GM13977 (cell line): ENCODE measurements at places on chromosomes 2 and 18.

GRCh38 chr2:217356781-217357180 lies 496.9 kb upstream of the TNP1 start:
- DNase-seq, result no peak

DNA sequence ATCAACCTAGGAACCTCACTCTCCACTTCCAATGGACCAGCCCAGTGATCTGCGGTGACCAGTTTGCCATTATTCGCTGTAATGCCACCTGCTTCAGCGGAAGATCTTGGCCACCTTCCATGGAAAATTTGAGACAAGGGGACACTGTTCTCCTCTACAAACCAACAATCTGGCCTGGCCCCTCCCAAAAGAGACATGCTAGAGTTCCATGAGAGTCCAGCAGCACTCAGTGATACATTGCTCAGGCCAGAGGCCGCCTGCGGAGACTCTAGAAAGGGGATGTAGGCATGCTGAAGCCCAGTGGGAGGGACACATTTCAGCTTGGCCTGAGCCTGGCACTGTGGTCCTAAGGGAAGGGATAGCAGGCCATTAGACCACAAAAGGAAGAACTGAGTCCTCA lies 58.3 kb downstream of the COL6A3 start:
- no peak for DNase-seq

DNA sequence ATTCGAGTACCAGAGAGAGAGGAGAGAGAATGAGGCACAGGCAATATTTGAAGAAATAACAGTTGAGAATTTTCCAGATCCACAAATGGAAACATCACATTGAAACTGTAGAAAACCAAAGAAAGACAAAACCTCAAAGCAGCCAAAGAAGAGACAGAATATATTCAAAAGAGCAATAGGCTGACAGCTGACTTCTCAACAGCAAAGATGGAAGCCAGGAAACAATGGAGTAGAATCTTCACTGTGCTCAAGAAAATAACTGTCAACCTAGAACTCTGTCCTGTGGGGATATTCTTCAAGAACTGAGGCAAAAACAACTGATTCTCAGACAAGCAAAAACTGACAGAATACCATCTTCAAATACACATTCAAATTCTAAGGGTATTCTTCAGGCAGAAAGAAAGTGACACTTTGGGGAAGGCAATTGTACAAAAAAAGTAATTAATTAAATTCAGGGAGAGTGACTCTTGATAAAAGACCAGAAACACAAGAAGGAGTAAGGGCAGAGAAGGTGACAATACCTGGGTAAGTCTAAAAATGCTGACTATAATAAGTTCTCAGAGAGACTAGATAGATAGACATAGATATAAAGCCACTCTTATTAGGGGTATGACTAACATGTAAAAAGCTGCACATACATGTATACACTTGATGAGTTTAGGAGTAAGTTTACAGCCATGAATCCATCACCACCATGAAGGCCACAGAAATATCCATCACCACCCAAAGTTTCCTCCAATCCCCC lies 25.6 kb downstream of the ANKMY1 start:
- no peak for DNase-seq

DNA sequence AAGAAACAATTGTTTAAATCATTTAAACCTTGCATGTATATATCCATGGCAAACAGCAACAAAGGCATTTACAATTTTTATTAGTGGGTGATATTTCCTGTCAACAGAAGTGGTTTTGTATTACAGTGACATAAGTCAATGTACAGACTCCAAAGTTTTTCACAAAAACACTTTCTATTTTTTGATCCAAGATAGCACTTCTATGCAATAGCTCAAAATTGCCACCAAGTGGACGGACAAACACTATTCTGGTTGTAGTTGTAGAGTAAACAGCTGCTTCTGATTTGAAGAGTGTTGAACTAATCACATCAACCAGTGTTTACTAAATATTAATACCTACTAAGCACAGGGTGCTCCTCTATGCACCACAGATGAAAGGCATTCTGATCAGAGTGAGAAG lies 421.4 kb downstream of the NCKAP5 start:
- DNase-seq, result no peak

DNA sequence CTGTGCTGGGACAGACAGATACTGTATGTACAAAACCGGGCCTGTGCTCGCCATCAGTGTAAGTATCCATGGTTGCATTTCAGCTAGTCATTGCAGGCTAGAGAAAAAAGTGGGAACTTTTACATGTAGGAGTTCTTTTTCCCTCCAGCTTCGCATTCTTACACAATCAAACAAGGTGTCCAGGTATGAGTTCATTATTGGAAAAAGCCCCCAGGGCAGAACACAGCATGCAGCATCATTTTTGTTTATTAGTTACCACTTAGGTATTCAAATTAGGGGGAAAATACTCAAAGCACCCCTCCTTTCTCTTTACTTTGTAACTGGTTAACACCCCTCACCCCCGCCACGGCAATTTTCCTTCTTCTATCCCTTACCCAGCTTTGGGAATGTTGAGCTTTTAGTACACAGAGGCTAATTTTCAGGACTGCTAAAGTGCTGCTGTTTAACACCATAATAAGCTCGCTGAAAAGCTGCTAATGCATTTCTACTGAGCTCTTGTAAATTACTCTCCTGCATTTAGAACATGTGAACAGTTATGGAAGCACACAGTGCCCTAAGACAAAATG lies 13.6 kb downstream of the UPP2 start:
- DNase-seq, result no peak

GRCh38 chr2:232502911-232503808 lies 15.5 kb upstream of the ECEL1 start:
- peak; percentile 54 for DNase-seq

- DNase-seq, result no peak
Observed at GRCh38 chr2:44110444-44110843, 58.2 kb upstream of the PPM1B start.

- no peak for DNase-seq
Observed at GRCh38 chr2:168432565-168433186, 23.4 kb upstream of the CERS6 start.

DNA sequence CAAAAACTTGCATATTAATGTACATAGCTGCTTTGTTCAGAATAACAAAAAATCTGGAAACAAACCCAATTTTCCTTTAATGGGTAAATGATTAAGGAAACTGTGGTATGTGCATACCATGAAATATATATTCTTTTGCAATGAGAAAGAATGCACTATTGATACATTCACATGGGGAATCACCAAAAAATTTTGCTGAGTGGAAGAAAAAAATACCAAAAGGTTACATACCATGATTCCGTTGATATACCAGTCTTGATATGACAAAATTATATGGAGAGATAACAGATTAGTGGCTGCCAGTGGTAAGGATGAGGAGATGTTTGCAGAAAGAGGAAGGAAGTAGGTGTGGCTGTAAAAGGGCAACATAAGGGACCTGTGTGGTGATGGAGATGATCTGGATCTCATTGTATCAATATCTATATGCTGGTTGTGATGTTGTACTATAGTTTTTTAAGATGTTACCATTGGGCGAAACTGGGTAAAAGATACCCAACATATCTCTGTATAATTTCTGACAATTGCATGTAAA lies 54.6 kb upstream of the BCL2L11 start:
- DNase-seq, result no peak

GRCh38 chr2:134079373-134079772 lies 174.5 kb upstream of the MGAT5 start:
- DNase-seq, result no peak

DNA sequence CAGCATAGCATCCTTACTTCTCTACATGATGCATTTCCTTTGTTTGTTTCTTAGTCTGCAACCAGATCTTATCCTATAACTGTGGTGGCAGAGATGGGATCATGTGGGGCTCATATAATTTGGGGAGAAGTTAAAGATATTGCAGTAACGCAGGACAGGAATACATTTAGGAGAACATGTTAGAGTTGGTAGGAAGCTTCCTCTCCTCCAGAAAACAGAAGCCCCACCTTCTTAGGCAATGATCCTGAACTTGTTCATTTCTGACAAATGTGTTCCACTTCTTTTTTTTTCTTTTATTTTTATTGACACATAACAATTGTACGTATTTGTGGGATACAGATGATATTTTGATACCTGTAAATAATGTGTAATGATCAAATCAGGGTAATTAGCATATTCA lies 99.9 kb downstream of the VSNL1 start:
- no peak for DNase-seq

DNA sequence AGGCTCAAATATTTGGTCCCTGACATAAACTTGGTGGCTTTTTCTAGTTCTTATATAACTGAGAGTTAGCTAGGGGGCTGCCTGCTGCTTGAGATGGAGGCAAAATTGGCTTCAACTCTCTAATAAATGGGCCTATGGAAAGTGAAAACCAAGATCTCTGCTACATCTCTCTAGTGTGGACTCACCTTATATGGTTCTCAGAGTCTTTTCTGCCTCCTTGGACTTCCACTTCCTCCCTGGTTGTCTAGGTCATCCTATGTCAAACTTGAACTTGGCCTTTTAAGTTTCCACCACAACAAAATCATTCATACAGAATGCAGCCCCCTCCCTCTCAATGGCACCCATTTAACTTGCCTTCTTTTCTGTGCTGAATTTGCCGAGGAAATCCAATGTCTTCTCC lies 23.9 kb upstream of the ARHGAP25 start:
- DNase-seq, result no peak

- DNase-seq, result no peak
Observed at GRCh38 chr2:155125585-155126230, 427.2 kb downstream of the KCNJ3 start.

- DNase-seq, result no peak
Observed at GRCh38 chr2:216236486-216236885, 127.3 kb downstream of the XRCC5 start.

- DNase-seq, result no peak
Observed at GRCh38 chr2:170405326-170405725, 227.4 kb downstream of the MYO3B start.

GRCh38 chr18:34219651-34220050 lies 5.1 kb downstream of the NOL4 start:
- no peak for DNase-seq

- DNase-seq, result no peak
Observed at GRCh38 chr2:43267381-43267780, 41.0 kb upstream of the ZFP36L2 start.

DNA sequence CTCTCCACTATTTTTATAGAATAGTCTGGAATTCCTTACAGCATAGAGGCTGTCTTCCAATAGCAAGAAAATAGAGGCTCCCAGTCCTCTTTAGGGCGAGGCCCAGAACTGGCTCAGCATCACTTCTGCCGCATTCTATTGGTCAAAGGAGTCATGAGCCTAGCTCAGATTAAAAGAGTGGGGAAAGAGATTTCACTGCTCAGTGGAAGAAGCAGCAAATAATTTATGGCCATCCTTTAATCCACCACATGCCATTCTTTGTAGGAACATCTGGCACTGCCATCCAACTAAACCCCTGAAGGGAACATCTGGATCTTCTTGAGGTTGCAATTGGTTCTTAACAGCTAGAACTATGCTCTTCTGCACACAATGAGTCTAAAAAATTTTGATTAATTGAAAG lies 43.4 kb upstream of the NEUROD1 start:
- DNase-seq, result no peak

DNA sequence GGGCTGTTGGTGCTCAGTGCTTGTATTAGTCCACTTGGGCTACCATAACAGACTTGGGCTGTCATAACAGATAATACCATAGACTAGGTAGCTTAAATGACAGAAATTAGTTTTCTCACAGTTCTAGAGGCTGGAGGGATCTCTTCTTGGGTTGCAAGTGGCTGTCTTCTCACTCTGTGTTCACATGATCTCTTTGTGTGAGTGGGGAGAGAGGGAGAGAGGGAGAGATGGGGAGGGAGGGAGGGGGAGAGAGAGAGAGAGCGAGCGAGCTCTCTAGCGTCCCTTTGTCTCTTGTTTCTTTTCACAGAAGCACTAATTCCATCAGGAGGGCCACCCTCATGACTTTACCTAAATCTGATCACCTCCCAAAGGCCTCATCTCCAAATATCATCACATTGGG lies 4.5 kb upstream of the XRCC5 start:
- DNase-seq, result no peak

GRCh38 chr2:27717070-27717795 lies 53.5 kb downstream of the SLC4A1AP start:
- DNase-seq, result no peak

GRCh38 chr18:54776282-54776977 lies 51.8 kb upstream of the RAB27B start:
- peak; percentile 9 for DNase-seq

GRCh38 chr18:25229081-25229480 lies 122.9 kb downstream of the ZNF521 start:
- no peak for DNase-seq

DNA sequence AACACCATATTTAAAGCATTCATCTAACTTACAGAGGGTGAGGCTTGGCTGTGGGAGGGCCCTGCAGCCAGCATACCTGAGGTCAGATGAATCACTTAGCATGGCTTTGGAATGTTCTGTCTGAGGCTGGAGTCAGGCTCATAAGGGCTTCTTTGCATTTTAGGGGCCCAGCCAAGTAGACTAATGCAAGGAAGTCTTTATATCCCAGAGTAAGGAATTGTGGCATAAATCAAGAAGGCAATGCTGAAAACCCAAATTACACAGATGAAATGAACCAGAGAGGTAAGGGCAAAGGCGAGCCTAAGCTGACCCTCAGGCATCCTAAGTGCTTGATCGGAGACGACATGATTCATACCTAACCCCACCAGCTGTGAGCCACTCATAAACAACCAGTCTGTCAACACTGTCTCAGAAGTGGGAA lies 383.6 kb downstream of the DCC start:
- no peak for DNase-seq

DNA sequence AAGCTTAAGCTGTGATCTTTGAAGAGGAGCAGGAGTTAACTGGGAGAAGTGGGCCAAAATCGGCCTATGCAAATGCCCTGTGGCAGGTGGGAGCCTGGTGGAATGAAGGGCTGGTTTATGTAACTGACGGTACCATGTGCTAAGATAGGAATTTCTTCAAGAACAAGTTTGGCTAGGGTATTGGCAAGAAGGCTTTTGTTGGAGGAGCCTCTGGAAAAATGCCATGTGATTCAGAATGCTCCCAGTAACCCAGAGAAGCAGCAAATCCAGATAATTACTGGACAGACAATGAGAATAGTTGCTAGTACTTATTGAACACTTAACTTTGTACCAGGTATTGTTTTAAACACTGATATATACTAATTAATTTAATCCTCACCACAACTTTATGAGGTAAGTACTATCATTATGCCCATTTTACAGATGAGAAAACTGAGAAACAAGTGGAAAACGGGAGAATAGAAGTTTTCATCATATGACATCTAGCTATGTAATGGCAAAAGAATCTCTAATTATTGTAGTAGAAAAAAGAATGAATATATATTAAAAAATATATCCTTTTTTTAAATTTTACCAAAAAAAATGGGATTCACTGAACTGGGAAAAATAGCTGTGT lies 9.1 kb upstream of the FAM124B start:
- no peak for DNase-seq

DNA sequence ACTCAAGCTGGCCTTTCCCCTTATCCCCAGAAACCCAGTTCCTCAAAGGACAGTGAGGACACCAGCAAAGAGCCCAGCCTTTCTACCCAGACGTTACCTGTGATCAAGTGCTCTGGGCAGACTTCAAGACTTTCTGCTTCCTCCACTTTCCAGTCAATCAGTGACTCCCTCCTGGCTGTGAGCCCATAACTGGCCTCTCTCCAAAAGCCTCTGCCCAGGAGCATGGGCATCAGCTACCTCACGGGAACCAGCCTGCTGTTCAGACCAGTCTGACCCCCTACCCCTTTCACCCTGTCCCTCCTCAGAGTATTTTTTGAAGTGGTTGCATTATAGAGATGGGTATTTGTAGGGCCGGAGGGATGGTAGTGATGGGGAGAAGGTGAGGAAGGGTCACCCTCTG lies 27.7 kb upstream of the CYP27A1 start:
- DNase-seq, result no peak

GRCh38 chr2:234521536-234521935 lies 24.7 kb upstream of the ARL4C start:
- DNase-seq, result no peak
